MV-4-11 (cell line): ENCODE measurements at places on chromosomes 4 and X.

- DNase-seq: no peak
Measured at GRCh38 chr4:31146366-31146765, 426.2 kb downstream of the PCDH7 start.

DNA sequence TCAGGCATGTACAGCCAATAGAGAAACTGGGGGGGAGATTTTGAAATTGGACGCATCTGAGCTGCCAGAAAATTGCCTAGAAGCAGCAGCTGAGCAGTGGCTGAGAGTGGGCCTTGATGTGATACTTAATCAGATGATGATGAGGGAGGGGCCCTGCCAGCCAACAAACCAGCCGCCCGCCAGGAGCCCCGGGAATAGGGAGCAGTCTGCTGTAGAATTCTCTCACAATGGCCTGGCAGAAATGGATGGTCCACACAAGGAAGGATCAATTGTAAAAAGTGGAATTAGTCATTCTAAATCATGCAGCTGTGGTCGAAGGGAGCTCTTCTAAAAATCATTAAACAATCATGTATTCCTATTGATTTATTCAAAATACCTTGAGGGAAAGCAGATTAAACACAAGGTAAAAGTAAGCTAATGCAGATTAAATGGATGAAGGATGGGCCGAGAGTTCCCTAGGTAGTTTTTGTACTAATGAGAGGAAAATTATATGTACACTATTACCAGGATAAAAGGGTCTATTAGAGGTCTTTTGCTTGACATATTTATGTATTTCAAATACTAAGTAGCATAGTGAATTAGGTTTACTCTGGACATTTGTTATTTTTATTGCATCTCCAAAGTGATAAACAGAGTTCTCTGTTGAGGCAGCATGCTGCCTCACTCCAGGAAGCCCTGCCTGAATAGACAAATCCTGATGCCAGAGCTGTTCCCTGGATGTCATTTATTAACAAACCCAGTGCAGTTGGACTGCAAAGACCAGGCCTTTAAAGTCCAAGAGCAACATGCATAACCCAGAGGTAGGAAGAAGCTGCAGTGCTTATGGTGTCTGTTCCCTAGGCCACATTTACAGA, 91.3 kb downstream of the NKX6-1 start:
- DNase-seq: no peak

DNA sequence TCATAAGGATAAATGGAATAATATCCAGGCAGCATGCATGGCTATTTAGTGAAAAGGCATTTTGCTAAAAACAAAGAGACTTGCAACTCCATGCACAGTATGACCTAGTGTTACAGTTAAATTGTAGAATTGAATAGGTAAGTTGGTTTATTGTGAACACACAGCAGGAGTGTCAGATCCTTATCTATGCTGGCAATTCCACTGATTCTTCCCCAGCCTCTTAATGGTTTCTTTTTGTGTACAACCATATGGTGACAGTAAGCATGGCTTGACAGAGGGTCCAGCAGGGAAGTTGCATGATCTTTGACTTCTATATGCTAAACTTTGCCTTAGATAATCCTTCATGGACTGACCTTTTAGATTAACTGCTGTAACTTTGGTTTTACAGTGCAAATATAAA, 936.6 kb upstream of the EPHA5 start:
- DNase-seq: no peak

DNA sequence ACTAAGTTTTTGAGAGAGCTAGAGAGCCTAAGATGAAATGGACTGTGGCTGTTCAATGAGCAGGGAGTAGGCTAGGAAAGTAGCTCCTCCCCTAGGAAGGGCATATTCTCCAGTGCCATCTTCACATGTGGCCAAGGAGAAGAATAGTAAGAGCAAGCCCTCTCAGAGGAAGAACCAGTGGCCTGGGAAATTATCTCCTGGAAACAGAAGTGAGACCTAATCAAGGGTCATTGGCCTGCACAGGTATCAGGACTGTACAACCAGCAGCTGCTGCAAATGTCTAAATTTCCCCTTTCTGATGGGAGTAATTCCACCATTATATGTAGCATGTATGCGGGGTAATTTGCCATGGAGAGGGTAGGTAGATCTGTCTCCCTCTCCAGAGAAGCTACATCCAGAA, 334.8 kb upstream of the RASGEF1B start:
- no peak for DNase-seq

- DNase-seq: no peak
Measured at GRCh38 chrX:16474511-16474910, 175.4 kb upstream of the S100G start.

DNA sequence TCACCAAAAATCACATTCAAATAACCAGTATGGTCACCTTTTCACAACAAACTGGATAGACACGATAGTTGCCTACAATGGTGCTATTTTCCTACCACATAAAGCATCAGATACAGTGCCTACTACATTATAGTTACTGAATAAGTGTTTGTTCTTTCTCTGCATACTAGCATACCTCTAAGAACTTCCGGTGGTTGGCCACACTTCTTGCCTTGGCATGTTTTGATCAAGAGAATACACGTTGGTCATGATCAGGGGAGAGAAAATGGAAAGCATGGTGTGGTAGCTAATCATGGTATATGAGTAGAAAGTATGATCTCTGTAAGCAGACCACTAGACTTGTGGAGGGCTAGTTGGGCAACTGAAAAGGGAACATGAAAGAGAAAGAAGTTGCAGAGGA, 322.8 kb upstream of the DIAPH2 start:
- DNase-seq: peak; percentile 32

- peak; percentile 23 for DNase-seq
Measured at GRCh38 chr4:141180991-141181761, 39.5 kb upstream of the ZNF330 start.

- no peak for DNase-seq
Measured at GRCh38 chr4:14853176-14853943, 148.9 kb upstream of the CPEB2 start.

DNA sequence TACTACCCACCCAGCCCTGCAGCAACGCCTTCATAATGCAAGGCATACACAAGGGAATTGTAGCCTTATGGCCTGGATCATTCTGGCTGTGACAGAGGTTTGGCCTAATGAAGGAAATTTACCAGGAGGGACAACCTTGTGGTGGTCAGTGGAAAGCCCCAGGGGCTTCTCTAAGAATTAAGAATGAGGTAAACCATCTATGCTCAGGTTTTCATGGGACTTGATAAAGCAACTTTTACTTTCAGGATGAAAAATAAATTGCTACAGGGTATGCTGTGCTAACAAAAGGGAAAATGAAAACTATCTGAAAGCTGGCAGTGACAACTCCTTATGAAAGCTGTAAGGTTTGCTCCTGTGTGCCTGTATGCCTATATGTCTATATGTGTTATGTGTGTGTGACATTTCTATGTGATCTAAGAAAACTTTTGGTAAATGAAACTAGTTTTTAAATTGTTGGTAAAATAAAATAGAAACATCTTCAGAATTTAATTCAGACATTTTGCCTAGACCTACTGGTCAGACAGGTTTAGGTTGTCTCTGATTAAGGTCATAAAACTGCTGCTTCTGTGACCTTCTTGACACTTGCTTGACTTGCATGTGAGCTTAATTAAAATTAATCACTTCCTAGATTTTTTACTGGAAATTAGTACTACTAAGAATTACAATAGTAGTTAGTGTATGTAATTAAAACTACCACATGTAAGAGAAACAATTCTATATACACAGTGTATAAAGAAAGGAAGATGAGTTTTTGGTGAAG, 19.9 kb upstream of the TXK start:
- no peak for DNase-seq

- DNase-seq: peak; percentile 64
Measured at GRCh38 chr4:153127760-153128494, 76.3 kb upstream of the TRIM2 start.

- DNase-seq: no peak
Measured at GRCh38 chrX:48961585-48962091, 4.2 kb upstream of the OTUD5 start.

DNA sequence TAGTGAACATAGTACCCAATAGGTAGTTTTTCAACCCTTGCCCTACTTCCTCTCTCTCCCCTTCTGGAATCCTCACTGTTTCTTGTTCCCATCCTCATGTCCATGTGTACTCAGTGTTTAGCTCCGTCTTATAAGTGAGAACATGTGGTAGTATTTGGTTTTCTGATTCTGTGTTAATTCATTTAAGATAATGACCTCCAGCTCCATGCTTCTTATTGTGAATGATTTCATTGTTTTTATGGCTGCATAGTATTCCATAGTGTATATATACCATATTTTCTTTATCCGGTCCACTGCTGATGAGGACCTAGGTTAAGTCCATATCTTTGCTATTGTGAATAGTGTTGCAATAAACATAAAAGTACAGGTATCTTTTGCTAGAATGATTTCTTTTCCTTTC, 31.0 kb downstream of the IRF2 start:
- DNase-seq: no peak

GRCh38 chr4:75678965-75679364, 5.8 kb upstream of the G3BP2 start:
- no peak for DNase-seq

- DNase-seq: peak; percentile 17
Measured at GRCh38 chrX:10722851-10723250, 102.5 kb upstream of the MID1 start.

DNA sequence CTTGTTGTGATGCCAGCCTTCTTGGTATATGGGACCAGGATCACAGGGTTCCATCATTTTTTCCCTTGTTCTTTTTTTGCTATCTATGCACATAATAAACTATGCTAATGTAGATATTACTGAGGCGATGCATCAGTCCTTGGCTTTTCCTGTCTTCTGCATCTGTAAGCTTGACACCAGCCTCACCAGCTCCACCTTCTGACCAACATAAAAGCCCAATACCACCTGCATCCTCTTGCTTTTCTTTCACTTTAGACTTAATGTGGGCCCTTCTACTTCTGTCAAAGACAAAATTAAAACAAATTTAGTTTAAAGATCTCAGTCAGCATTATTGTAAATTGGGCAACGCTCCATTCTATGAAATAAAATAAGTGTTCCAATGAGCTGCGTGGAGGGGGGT, 1718.8 kb upstream of the PCDH10 start:
- DNase-seq: peak; percentile 13

- no peak for DNase-seq
Measured at GRCh38 chrX:154140742-154141141, 3.3 kb upstream of the OPN1LW start.

DNA sequence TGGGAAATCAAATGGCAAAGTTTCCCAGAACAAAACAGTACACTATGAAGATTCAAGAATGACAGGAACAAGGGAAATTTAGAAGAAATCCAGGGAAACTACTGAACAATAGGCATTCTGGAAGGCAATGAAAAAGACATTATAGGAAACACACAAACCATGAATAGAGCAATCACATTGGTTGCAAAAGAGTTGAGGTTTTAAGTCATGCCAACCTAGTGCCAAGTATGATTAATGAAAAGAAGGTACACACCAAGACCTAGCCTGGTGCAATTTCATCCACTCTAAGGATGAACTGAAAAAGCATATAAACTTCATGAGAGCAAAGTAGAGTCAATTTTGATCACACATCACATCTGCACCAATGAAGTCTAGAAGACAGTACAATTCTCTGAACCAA, 326.9 kb downstream of the PDHA2 start:
- no peak for DNase-seq

DNA sequence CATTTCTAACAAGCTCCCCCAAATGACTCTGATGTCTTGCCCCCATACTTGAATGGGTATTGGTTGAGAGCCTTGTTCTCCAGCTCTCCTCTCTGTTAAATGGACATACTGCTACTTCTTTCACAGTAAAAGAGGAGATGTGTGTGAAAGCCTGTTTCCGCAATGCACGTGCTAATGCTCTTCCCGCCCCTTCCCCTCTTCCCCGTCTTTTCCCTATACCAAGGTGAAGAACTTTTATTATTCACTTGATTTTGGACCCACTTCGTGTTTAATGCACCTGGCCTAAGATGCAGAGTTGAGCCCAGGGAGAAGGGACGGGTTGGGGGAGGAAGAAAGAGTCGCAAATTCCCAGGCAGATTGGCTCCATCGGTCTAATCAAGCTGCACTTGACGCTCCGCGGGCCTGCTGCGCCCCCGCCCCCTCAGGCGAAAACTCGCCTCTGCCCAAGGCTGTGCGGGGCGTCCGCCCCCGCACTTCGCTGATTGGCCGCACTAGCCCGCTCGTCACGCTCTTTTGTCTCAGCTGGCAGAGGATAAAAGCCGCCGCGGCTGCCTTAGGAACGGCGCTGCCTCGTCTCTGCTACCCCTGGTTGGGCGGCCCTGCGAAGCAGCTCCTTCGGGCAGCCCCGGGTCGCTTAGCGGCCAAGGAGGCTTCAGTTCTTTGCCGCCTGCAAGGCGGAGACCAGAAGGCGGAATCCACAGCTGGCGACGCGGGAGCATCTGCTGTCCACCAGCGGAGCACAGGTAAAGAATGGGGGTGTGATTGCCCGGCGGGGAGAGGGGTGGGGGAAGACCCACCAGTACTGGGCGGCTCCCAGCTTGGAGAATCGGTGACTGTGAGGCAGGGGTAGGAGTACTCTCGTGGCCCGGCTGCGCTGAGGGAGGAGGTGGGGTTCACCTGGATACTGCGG, at the start of gene ZCCHC12:
Gene ZCCHC12 (plus strand): TSS at position 562 of the 910 bp plus-strand sequence. CDS start 1,421 bp downstream, outside the sequence.
- peak; percentile 8 for DNase-seq

DNA sequence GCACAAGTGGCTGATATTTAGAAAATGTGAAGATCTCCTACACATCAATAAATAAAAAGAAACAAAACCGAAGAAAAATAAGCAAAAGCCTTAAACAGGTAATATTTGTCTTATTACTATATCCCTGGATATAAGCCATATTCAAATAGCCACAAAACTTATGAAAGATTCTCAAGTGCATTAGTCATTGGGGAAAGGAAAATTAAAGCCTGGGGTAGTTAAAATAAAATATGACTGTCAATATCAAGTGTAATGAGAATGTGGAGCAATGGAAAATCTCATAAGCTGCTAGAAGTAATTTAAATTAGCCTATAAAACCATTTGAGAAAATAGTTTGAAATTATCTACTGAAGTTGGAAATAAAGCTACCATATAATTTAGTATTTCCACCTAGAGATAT, 399.9 kb downstream of the GASK1B start:
- DNase-seq: no peak

DNA sequence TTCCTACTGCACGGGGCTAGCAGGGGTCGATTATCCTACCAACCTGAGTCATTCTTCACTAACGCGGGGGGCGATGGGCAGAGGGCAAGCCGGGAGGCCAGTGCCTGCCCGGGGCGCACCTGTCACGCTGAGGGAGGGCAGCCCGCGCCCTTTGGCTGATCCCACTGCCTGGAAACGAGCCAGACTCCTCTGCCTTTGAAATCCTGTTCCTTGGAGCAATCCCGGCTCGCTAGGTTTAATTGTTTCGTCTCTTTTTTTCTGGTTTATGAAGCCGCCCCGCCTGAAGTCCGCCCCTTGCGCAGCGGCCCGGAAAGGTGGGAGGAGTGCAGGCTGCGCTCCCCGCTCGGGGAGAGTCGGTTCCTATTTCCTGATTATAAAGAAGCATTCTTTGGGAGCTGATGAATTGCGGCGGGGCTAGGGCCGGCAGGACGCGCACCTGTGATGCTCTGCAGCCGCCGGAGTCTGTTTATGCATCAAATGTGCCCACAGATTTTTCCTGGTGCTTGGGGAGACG, 484.2 kb downstream of the BCOR start:
- DNase-seq: no peak

DNA sequence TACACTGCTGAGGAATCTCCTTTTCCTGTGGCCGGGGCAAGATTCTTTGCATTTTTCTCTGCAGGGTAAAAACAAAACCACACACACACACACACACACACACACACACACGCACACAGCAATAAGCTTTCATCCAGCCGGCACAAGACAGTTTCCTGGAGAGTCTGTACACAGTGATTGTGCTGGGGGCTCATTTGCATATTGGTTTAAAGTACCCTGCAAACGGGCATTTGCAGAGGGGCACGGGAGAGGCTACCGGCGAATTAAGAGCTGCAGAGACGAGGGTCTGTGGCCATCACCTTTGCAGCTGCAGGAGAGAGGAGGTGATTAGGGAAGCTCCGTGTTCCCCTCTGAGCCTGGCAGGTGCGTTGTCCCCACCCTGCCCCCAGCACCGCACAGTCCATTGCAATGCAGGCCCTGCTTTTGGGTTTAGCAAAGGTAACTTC, 219.9 kb downstream of the SHOX start:
- DNase-seq: no peak
